Large intestine (tissue), 12 donors: ENCODE measurements at places on chromosomes 11 and 22.
A peak's percentile ranks its signal among the peaks of the same experiment; 100 is the strongest.

DNA sequence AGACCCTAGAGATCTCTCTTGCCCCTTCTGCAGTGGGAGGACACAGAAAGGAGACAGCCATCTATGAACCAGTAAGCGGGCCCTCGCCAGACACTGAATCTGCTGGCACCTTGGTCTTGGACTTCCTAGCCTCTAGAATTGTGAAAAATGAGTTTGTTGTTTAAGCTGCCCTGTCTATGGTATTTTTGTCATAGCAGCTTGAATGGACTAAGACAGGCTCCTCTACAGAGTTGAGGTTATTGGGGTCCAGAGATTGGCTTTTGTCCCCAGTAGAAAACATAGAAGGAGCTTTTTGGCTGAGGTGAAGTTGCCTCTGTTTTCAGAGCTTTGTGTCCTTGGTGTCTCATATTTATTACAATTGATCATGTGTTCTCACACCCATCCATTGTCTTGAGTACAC lies 77.2 kb downstream of the STIM1 start:
- DNase-seq: no peak

- DNase-seq: no peak
Measured at GRCh38 chr22:22735695-22736611, 91.5 kb downstream of the GGTLC2 start.

GRCh38 chr11:86790867-86791849 lies 9.2 kb upstream of the PRSS23 start:
- DNase-seq: no peak

GRCh38 chr22:36510966-36511881 lies 4.4 kb upstream of the FOXRED2 start:
- peak; percentile 40 for DNase-seq

DNA sequence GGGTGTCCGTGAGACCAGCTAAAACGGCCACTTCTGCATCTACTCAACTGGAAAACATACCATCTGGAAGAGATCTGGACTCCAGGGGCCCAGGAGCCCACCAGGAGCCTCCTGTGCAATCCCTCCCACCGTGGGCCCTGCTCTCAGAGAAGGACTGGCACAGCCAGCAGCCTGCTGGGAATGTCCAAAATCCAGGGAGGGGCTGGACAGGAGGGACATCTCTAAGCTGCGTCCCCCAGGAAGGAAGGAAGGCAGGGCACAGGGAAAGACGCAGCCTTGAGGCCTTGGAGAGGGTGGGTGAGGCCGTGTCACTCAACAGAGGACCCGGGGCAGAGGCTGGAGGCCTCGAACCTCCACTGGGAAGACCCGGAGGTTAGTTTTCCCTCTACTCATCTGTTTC lies 78.0 kb downstream of the PHF21B start:
- no peak for DNase-seq

DNA sequence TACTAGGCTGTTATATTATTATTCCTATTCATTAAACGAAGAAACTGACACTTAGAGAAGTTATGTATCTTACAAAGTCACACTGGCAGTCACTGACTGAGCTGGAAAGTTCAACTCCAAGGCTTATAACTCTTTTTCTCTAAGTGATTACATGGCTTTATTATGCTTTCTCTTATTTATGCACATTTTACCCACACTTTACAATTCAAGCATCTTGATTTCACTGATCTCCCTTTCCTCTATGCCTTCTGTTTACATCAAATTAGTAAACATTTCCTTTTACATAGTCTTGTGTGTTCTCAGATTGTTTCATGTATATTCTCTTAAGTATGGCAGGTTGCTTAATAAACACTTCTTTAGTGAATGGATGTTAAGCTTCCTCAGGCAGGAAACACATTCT lies 66.0 kb downstream of the CLPB start:
- DNase-seq: no peak

DNA sequence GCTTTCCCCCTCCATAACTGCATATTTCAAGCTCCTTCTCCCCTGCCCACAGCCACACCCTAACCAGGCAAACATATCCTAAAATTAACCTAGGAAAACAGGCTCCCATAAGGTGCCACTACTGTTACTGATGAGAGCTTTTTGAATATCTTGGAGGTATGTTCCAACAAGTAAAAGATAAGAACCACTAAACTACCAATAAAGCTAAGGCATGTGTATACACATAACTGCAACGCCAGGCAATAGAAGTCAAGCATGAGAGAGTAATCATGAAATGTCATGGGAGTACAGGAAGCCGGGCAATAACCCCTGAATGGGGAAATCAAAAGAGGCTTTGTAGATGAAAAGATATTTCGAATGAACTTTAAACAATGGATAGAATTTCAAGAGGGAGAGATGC lies 9.3 kb downstream of the MMP13 start:
- peak; percentile 50 for DNase-seq

- no peak for DNase-seq
Measured at GRCh38 chr11:65204646-65205601, 23.2 kb downstream of the CAPN1 start.

- DNase-seq: peak; percentile 46
Measured at GRCh38 chr11:71311176-71311925, 59.0 kb upstream of the SHANK2 start.

DNA sequence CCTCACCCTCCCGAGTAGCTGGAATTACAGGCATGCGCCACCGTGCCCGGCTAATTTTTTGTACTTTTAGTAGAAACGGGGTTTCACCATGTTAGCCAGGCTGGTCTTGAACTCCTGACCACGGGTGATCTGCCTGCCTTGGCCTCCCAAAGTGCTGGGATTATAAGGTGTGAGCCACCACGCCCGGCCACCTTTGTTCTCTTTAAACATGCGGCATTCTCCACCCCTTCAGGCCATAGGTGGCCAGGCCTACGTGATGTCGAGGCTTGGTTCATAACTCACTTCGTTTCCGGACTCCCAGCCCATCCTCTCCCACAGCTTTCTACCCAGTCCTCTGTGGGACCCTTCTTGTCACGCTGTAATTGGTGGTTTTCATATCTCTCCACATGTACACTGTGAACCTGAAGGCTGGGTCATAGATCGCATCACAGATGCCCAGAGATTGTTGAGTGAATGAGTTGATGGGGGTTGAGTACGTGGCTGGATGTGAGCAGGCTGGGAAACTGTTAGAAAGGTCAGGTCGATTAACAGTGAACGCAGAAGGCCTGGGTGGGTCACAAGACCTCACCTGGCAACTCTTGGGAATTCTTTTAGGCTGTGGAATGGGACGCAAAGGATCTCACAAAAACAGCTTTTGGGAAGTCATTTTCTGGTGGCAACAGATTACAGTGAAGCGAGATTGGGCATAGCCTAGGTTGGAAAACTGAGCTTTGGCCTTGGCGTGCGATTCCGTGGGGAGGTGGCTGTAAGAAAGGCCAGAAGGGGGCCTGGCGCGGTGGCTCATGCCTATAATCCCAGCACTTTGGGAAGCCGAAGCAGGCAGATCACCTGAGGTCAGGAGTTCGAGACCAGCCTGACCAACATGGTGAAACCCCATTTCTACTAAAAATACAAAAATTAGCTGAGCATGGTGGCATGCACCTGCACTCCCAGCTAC lies 44.5 kb downstream of the ST14 start:
- DNase-seq: no peak

DNA sequence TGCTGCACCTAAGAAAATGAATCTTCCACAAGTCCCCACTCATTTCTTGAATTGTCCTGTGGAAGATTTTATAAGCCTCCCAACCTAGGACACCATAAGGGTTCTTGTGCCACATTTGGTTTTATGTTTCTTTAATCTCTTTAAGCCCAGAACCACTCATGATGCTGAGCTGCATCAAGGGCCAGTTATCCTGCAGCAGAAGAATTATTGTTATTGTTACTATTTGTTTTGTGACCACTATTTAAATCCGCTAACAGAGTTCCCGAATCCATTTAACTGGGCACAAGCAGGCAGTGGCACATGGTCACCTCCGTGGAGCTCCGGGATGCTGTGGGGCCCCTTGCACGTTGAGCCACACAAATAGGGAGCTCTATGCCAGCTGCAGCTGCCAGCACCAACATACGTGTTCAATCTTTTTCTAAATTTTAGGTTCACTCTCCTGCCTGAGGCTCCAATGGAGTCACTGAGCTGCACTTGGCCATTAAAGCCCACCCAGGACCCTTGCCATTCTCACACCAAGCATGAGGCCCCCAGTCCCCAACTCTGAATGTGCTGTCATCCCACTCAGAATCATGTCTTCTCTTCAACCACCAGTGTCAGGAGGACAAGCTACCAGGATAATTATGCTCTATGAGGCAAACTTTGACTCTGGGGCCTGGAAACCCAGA lies 60.6 kb downstream of the DGCR2 start:
- DNase-seq: no peak

GRCh38 chr11:128351168-128351567 lies 236.2 kb downstream of the ETS1 start:
- DNase-seq: no peak

DNA sequence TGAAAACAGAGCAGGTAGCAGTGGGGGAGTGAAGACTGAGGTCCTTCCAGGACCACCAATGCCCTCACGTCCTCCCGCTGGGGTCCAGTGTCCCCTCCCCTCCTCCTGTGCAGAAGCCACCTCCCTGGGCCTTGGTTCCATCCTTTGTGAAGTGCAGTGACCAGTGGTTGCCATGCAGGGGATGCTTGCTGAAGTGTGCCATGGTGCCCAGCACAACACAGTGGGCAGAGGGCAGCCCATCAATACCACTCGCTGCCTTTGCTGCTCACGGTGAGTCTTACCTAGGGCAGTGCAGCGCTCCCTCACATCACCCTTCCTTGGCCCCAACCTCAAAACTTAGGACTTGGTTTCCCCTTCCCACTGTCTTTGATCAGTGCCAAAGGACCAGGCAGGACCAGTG lies 12.9 kb downstream of the MYEOV start:
- no peak for DNase-seq

GRCh38 chr22:31292236-31292989 lies at the start of gene PIK3IP1:
PIK3IP1 (minus strand) TSS chr22:31292488; CDS start chr22:31292344, 144 bp downstream.
- DNase-seq: peak; percentile 91

DNA sequence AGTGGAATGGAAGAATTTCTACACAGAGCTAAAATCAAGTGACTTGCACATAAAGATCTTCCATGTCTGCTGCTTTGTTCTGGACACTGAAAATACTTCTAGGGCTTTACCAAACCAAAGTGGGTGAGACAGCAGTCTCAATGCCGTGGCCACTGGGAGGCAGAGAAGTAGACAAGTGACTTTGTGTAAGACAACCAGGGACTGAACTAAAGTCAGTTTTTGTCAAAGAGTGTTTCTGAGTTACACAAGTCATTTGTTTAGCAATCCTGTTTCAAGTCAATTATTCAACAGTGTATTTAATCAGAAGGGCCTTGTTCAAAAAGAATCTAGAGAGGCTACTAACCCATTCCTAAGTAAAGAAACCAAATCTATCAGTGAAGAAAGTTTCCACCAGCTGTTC lies 46.6 kb downstream of the TCP11L1 start:
- DNase-seq: no peak

DNA sequence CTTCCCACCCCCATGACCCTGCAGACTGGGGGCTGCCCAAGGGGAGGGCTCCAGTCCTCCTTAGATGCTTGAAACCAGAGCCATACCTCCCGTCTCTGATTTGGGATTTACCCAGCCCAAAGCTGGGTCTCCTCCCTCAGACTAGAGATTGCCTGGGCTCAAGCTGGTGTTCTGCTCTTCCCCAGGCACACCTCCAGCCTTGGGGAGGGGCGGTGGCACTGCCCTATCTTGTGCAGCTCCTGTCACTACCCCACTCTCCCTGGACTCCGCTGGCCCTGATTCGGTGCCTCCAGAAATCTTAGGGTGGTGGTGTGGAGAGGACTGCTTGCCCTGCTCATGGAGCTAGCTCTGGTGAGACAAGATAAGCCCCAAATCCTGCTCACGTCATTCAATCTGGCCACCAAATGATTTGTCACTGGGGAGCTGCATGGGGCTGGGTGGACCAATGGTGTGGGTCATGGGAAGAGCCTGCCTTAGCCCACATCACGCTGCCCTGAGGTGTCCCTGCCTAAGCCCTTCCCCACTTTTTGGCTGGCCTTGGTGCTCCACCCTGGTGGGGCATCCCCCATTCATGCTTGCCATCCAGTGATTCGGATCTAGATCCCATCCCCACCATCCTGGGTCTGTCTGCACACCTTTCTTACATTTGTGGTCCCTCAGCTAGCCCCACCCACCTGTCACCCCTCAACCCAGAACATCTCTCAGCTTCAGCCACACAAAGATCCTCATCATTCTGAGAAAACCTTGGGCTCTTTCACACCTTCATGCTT lies 87.7 kb downstream of the PDE2A start:
- DNase-seq: no peak

- DNase-seq: no peak
Measured at GRCh38 chr11:67120456-67120855, 1.4 kb downstream of the KDM2A start.

DNA sequence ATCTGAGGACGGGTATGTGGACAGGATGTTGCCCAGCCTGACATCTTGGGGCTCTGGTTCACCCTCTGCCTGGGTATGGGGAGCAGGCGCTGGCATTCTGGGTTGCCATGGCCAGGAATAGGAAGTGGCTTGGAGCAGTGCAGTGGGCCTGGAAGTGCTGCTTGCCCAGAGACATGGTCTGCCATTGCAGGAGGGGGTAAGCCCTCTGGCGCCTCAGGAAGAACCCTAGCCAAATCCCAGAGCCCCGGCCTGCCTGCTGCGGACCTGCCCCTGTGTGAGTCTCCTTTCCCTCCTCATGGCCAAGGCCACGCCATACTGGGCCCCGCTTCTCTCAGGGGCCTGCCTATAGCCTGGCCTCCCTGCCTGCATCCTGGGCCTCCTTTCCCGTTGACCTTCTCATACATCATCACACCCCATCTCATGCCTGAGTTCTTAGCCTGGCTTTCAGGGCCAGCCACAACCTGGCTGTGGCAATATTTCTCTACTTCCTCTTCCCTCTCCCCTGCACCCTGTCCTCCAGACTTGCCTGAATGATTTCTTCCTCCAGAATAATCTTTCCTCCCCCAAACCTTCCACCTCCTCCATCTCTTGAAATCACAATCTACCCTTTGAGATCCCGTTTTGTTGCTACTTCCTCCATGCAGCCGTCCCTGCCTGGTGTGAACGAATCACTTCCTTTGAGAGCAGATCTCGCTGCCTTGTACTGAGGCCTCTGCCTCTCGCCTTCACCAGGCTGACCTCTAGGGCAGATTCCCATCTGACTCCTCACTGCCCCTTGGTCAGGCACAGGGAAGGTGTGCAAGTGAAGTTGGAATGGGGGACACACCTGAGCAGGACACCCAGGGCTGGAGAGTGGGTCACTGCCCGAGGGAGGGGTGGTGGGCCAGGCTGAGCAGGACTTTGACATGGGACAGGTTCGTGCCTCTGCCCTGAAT lies 5.2 kb downstream of the CAPN5 start:
- peak; percentile 50 for DNase-seq

- peak; percentile 65 for DNase-seq
Measured at GRCh38 chr22:38753948-38754750, 1.6 kb downstream of the SUN2 start.

DNA sequence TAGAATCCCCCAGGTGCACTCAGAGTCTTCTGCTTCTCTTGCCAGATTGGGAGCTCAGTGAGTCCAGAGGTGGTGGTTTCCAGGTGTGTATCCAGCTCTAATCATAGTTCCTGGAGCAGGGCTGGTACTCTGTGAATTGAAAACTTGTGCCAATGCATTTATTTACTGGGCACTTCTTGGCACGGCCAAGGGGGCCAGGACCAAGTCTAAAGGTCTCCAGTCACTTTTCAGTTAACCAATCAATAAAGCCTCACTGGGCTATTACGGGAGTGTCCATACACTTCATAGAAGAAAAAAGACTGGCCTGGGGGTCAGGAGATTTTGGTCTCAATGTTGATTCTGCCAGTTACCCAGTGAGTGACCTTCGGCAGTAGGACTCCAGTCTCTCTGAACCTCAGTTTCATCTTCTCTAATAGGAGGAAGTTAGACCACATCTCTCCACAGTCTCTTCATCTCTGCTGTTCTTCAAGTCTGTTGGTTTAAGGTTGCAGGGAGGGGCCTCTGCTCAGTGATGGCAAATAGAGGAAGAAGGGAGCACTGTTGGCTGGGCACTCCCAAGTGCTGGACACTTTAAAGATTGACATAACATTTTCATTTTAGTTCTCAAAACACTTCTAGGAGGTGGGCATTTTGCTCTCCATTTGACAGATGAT lies 188.5 kb upstream of the E2F8 start:
- no peak for DNase-seq
